ENCODE measurements at places on chromosomes 1 and 21. TPM values are rescaled to one million over a fixed set of nuclear protein-coding genes. Genes with fewer than 3 reads are reported as not detected.

PCAT6 gene
- total RNA-seq, result 0.53 TPM

FOXO6 gene
- 1.4 TPM for total RNA-seq

HMGB4 gene
- total RNA-seq, result not detected

TSPAN1 gene
- total RNA-seq, result 0.63 TPM

FNDC10 gene
- total RNA-seq, result 4.0 TPM

LCE1E gene
- not detected for total RNA-seq

TMPRSS3 gene
- not detected for total RNA-seq

TRIM46 gene
- 0.08 TPM for total RNA-seq

CDK18 gene
- 198 TPM for total RNA-seq

CD1E gene
- total RNA-seq, result not detected

C4BPB gene
- not detected for total RNA-seq

WNT3A gene
- not detected for total RNA-seq

UBASH3A gene
- total RNA-seq, result not detected

CHD5 gene
- not detected for total RNA-seq

AKNAD1 gene
- total RNA-seq, result 0.59 TPM

CTSE gene
- not detected for total RNA-seq

TSPEAR gene
- 0.09 TPM for total RNA-seq

COL8A2 gene
- total RNA-seq, result 2.3 TPM

SLC35D1 gene
- total RNA-seq, result 4.3 TPM

ZMYM1 gene
- 4.7 TPM for total RNA-seq

SLC25A34 gene
- 11.6 TPM for total RNA-seq

RYR2 gene
- 600 TPM for total RNA-seq

SLC30A10 gene
- not detected for total RNA-seq

SPATA46 gene
- not detected for total RNA-seq

TMEM222 gene
- 32.5 TPM for total RNA-seq

LPAR3 gene
- total RNA-seq, result 14.7 TPM

LCK gene
- total RNA-seq, result not detected

ELAPOR1 gene
- not detected for total RNA-seq

RIMKLA gene
- total RNA-seq, result 6.6 TPM

KISS1 gene
- total RNA-seq, result not detected

NT5C1A gene
- total RNA-seq, result 17.2 TPM

ERG gene
- 15.4 TPM for total RNA-seq

CTSK gene
- total RNA-seq, result 4.5 TPM

Data from heart left ventricle (tissue), 16 donors.